Jurkat, Clone E6-1 (cell line): ENCODE measurements at places on chromosomes 13 and 19.

DNA sequence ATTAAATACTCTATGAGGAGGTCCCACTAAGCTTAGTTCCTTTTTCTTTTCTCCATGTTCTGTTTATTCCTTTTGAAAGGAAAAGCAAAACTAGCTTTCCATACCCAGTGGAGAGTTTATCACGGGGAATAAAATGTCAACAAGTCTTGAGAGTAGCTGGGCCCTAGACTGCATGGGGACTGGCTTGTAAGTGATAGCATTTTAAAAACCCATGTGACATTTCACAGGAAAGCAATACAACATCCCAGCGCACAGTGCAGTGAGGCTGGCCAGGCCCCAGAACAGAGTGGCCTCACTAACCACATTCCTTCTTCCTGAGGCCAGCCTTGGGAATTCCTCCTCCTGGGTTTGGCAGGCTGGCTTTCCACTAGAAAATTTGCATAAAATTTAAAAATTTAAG is 149.8 kb downstream of the DLEU7 start:
- DNase-seq: no peak

DNA sequence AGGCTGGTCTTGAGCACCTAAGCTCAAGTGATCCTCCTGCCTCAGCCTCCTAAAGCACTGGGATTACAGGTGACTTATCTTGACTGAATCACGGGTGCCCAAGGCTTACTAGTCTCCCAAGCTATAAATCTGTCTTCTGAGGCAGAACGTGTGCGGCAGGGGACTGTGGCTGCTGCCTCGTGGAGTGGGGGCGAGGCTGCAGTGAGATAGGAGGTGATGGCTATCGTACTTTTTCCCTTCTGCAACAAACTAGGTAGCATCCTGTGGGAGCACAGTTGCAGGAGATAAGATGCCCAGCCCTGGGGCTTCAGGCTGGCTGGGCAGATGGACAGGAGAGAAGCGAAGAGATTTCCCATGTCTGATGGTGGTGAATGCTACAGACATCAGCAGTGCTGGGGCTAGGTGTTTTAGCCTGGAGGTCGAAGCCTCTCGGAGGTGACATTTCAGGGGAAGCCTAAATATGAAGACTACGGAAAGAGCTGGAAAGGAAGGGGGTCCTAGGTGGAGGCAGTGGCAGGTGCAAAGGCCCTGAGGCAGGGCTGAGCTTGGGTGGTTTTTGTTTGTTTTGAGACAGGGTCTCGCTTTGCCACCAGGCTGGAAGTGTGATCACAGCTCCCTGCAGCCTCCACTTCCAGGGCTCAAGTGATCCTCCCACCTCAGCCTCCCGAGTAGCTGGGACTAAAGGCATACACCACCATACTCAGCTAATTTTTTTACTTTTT is 7.4 kb downstream of the B3GNT3 start:
- no peak for DNase-seq

DNA sequence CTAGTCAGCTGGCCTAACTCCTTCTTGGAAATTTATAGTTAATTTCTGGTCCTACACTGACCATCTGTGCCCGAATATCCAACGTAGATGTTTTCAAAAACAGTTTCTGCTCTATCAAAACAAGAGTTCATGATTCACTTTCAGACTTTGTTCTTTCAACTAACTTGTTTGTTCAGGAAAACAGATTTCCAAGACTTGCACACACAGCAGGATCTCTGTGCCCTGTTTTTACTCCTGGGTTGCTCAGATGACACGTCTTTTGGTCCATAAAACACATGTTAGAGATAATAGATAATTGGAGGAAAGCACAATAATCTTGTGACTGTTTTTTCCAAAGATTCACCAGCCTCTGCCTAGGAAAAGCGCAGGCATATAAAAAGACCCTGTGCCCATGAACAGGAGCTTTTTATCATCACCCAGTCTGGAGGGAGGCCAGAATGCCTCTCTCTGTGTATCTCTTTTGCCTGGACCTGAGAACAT is 218.0 kb downstream of the IRS2 start:
- DNase-seq: no peak

DNA sequence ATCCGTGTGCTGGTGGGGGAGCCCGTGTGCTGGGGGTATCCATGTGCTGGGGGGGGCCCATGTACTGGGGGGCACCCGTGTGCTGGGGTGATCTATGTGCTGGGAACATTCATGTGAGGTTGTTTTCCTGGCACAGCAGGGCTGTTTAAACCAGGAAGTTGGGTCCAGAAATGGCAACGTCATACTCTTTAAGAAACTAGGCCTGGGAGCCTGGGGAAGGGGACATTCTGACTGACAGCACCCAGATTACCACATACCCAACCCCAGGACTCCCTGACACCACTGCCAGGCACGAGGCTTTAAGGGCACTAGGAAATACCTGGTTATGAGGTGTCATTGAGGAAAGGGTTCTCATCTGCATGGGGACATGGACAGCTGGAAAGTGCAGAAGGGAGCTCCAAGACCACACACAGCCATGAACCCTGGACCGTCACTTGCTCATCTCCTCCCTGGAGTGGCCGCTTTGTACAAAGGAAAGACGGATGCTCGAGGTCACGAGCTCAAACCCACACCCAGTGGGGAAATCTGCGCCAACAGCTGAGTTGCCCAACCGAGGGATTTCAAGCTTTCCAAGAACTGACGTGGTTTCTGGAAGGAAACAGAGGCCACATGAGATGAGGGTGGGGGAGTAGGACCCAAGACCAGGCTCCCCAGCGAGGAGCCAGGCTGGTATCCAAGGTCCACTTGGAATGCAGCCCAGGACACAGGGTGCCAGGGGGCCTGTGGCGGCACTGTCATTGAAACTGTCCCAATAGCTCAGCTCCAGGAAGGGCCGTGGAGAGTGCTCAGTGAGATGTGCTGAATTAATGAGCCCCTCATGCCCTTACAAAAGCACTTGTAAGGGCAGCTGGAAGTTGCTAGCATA is 40.9 kb downstream of the RAB20 start:
- no peak for DNase-seq

- no peak for DNase-seq
Observed at GRCh38 chr13:46345866-46346265, 41.2 kb downstream of the RUBCNL start.

- no peak for DNase-seq
Observed at GRCh38 chr19:30069535-30070197, 127.6 kb downstream of the URI1 start.

GRCh38 chr19:48799358-48800300 is 11.2 kb downstream of the BCAT2 start:
- no peak for DNase-seq

DNA sequence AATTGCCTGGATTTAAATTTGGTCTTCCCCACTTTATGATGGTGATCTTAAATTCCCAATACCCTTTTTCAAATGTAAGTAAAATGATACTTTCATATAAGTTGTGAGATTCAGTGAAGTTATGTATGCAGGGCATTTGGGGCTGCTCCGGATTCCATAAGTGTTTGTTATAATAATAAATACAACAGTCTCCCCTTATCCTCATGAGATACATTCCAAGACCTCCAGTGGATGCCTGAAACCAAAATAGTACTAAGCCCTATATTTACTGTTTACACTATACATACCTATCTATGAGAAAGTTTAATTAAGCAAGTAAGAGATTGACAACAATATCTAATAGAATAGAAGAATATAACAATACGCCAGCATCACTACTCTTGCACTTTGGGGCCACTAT is 2237.8 kb downstream of the PCDH9 start:
- DNase-seq: no peak

DNA sequence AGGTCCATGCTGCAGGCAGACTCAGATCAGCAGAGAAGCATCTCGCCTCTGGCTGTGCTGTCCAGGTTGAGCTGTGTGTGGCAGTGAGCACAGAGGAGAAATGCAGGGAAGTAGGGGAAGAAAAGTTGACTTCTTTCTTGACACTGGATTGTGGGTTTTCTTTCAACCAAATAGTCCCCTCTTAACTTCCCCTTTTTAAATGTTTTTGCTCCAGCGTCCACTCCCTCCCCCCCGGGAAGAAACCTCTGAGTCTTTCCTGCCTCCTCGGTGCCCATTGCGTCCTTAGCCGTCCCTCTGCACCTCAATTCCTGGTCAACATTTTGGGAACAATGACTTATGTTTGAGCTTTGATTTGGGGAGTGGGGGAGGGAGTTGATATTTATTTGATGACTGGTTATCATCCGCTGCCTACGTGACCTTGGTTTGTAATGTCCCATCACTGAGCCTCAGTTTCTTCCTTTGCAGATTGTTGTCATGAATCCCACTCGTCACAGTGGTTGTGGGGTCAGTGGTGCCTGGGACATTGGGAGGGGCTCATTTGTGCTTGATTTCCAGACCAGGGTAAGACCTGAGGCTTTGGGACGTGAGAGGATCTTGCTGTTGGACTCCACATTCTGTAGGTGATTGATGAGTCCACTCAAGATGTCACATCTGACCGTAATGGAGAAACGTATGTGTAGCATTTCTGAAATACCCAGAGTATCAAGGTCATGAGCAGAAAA is at the start of gene LILRB2:
Gene LILRB2, minus strand, starts transcription at position 104 of the 722 bp plus-strand sequence. CDS start 614 bp downstream, outside the sequence.
- no peak for DNase-seq

DNA sequence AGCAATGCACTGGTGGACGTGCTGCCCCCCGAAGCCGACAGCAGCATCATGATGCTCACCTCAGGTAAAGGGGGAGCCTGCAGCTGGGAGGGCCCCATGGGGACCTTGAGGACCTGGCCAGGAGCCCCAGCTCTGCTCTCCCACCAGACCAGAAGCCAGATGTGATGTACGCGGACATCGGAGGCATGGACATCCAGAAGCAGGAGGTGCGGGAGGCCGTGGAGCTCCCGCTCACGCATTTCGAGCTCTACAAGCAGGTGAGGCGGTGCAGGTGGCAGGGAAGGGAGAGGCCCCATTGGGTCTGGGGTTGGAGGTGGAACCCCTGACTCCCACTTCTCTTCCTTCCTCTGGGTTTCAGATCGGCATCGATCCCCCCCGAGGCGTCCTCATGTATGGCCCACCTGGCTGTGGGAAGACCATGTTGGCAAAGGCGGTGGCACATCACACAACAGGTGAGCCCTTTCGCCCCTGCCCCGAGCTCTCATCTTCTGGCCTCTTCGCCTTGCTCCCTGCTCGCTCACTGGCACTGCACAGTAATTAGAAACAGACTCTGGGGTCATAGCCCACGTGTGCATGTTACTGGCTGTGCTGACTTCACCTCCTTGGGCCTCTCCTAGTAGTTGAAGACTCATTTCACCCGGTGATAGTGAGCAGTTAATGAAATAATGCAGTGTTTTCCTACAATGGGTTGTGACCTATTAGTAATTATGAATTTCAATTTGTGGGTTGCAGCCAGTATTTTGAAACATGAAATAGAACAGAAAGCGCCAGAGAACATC is 3.6 kb downstream of the PSMC4 start:
- no peak for DNase-seq

GRCh38 chr13:100356426-100356825 is 232.2 kb downstream of the GGACT start:
- DNase-seq: no peak

GRCh38 chr13:112943309-112944125 is 25.5 kb upstream of the MCF2L start:
- DNase-seq: no peak

GRCh38 chr13:46369506-46370277 is 17.4 kb downstream of the RUBCNL start:
- no peak for DNase-seq

GRCh38 chr19:10805758-10806247 is 30.2 kb downstream of the TMED1 start:
- no peak for DNase-seq

DNA sequence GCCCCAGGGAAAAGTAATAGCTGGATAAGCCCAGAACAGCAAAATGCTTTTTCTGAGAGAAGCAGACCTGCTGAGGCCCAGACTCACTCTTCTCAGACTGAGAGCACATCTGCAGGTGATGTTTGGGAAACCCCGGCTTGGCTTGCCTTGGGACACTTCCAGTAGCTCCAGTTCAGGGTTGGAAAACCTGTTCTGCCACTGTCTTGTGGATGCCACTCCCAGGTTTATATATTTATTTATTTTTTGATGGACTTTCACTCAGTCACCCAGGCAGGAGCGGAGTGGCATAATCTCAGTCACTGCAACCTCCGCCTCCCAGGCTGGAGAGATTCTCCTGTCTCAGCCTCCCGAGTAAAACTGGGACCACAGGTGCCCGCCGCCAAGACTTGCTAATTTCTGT is 8.0 kb upstream of the SMARCA4 start:
- no peak for DNase-seq

DNA sequence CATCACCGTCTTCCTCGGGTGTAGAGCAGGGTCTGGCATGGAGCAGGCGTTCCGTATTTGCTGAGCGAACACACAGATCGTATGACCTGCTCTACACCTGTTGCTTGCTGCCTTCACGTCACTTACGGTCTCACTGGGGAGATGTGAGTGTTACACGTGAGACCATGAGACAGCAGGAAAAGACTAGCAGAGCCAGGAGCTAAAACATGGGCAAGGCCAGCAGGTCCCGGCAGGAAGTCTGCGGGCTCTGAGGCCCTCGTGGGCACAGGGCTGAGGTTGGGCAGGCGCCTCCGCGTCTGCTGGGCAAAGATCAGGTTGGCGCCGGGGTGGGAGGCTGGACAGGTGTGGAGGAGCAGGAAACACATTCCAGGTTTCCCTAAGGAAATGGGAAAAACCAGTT is 19.7 kb upstream of the GTF3A start:
- no peak for DNase-seq

DNA sequence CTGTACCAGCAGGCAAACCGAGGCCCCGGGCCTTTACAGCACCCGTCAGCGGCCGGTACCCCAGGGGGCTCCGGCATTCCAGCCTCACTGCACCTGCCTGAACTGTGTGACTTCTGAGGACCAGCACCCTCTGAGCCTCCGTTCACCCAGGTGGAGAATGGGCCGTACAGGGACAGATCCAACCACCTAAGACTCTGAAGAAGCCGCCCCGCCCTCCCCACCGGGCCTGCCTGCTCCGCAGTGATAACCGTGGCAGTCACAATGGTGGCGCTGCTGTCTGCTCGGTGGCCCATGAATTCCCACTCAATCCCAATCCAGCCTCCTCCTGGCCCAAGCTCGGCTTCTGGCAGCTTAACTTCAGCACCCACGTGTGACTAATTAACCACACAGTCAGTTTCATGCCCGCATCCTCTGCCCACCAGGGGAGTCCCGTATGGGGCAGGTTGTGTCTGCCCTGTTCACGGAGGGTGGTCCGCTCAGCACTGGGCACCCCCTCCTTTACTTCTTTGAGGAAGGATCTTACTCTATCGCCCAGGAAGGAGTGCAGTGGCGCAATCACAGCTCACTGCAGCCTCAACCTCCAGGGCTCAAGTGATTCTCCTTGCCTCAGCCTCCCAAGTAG is 3.4 kb downstream of the TCF3 start:
- DNase-seq: no peak

GRCh38 chr13:30037766-30038165 is 187.3 kb upstream of the UBL3 start:
- DNase-seq: no peak

- DNase-seq: no peak
Observed at GRCh38 chr13:30580852-30581502, 36.7 kb upstream of the USPL1 start.

DNA sequence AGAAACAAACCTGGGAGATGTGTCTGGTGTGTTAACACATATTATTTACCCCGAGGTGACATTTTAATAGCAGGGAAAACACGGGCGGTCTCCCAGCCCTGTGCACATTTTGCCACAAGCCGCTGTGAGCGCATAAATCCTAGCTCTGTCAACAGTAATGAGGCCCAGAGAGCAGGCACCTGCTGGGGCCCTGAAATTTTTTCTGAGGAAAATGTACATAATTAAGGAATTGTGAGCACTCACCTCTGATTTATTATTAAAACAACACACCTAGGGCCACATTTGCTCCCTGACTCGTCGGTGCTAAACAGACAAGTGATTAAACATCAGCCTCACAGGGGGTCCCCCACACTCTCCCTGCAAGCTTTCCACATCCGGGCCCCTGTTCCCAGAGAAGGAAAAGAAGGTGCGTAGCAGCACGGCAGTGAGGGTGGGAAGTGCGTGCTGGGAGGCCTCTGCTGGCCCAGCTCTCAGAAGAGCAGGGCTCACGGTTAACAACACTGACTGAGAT is 616.3 kb downstream of the UQCRFS1 start:
- DNase-seq: no peak
